Astrocyte of the spinal cord (primary cell): ENCODE measurements at places on chromosomes 16 and 17.

DNA sequence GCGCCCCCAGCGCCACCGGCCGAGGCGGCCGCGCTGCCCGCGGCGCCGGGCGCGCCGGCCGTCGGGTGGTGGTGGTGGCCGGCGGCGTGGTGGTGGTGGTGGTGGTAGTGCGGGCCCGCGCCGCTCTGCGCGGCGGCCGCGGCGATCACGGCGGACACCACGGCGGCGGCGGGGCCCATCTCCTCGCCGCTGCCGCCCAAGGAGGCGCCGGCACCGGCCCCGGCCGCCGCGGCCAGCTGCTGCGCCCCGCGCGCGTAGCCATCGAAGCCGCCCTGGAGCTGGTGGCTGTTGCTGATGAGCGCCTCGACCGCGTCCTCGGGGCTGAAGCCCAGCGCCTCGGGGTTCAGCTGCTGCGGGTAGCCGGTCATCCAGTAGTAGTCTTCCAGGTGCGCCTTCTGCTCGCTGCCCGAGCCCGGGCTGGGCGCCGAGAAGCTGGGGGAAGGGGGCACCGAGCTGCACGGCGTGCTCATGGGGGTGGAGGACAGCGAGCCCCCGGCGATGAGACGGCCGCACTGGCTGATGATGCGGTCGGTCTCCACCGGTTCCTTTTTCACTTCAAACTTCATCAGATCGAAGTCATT lies 1.2 kb downstream of the MAF start:
- DNase-seq = no peak

DNA sequence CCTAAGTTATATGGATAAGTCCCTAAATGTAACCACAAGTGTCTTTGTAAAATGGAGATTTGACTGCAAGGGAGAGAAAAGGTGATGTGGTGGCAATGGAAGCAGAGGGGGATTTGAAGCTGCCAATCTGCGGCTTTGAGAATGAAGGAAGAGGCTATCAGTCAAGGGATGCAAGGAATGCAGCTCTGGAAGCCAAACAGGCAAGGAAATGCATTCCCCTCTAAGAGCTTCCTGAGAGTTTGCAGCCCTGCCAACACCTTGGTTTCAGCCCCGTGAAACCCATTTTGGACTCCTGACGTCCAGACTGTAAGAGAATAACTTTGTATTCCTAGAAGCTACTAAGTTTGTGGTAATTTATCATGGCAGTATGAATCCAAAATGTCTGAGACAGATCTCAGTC lies 167.3 kb upstream of the MPHOSPH6 start:
- DNase-seq = no peak

DNA sequence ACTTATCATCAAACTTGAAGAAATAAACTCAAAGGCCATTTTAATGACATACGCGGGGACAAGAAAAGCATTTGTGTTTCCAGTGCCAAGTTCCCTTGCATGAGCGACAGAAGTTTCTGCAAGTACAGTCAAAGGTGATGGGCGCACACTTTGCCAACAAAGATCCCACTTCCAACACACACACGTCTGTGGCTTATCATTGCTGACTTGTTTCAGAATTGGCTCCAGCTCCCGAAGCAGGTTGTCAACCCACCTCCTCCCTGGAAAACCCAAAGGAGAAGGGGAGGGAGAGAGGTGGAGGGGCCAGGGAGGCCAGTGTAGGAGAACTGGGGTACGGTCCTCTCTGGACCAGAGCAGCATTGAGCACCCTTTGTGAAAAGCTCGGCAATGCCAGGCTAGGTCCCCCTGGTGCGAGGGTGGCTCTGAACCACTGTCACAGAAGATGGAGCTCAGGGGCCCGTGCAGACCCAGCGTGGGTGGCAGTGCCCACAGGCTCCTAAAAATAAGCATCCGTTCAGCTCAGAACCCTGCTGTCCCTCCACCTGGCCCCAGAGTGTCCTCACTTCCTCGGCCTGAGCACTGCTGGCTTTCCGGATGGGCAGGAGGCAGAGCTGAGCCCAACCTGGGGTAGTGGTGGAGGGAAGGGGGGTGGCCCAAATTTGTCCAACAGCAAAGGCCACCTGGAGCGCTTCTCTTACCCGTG lies 33.2 kb downstream of the RBFOX3 start:
- DNase-seq = no peak

GRCh38 chr17:4939546-4939795 lies 375 bp downstream of the SLC25A11 start:
- DNase-seq = no peak

DNA sequence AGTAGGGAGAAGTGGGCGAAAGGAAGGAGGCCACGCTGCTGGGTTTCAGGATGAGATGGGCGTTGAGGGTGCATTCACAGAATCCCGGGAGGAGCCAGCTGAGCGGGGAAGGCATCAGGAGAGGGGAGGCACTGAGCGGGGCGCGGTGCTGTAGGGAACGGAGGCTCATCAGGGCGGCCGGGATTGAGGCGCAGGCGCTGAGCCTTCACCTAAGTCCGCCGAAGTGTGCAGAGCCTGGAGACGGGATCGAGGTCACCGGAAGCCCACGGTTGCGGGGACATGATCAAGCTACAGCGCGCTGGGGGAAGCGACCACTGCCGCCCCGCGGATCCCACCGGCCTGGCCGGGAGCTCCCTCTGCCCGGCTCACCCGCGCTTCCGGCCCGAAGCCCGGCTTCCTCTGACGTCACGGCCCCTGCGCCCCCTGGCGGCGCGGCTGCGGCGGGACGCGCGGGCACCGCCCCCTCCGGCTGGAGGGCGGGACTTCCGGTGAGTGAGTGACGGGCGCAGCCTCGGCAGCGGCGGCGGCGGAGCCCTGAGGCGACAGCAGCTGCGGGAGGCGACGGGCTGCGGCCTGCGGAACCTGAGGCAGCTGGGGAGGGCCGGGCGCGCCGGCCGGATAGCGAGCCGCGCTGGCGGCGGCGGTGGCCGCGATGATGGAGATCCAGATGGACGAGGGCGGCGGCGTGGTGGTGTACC lies at the start of gene MAPK8IP3:
Gene MAPK8IP3, plus strand, starts transcription at position 508 of the 698 bp plus-strand sequence. Its CDS starts 145 bp downstream, at position 653.
- DNase-seq = peak; percentile 87

- no peak for DNase-seq
Observed at GRCh38 chr16:68257251-68257905, 6.9 kb upstream of the SLC7A6 start.

DNA sequence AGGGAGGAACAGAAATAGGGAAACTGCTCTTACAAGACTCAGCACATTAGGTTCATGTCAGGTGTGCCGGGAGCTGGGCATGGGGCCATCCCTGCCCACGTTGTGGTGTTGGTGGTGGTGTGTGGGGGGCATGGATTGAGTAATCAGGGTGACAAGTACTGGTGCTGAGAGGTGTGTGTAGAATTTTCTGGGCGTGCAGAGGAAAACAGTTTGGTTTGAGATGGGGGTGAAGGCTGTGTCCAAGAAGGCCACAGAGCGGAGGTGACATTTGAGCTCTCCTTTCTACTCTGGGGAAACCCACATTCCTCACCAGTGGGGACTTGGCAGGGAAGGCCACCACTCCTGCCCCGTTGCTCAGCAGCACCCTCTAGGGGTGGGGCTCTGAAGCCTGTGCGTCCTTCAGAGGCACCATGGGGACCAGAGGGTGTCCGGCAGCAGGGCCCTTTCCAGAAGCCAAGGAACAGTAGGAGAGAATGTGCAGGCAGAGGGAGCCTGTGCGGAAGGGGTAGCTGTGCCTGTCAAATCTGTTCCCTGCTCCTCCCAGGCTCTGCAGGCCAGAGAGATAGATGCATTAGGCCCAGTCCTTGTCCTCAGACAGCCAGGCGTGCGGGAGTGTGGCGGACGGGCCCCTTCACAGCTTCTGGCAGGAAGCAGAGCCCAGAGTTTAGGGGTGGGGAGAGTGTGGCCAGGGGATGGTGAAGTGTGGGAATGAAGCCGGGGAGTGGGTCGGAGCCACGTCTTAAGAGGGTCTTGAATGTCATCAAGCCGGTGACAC lies 48.7 kb upstream of the GSE1 start:
- DNase-seq = no peak

DNA sequence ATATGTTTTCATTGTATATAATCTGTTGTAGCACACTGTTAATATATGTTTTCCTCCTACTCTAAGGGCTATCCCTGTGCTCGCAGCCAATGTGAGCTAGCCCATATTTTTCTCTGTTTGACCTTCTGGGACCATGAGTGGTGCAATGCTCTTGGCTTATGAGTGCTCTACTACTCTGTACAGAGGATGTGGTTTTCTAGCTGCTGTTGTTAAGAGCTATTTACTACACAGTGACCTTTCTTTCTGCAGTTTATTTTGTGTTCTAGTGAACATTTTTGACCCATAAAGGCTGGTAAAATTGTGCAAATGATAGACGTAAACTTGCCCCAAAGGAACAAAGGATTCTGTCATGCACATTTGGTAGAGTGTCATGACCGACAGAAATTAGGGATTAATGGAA lies 84.1 kb upstream of the CPHXL start:
- no peak for DNase-seq

DNA sequence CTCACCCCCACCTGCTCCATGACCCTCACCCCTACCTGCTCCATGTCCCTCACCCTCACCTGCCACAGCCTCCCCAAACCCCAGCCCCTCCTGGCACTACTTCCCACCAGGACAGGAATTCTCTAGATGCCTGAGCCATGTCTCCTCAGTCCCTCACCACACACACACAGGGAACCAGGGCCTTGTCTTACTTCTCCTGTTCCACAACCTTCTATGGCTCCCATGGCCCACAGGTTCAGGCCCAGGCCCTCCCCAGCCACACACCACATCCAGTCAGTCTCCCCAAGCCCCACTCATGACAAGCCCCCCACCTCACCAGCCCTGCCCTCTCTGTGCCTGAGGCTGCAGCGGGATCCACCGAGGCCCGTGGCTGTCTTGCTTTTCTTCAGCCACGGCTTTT lies 3.1 kb upstream of the UBE2I start:
- DNase-seq = no peak

GRCh38 chr16:82658796-82659195 lies 32.0 kb downstream of the CDH13 start:
- no peak for DNase-seq

DNA sequence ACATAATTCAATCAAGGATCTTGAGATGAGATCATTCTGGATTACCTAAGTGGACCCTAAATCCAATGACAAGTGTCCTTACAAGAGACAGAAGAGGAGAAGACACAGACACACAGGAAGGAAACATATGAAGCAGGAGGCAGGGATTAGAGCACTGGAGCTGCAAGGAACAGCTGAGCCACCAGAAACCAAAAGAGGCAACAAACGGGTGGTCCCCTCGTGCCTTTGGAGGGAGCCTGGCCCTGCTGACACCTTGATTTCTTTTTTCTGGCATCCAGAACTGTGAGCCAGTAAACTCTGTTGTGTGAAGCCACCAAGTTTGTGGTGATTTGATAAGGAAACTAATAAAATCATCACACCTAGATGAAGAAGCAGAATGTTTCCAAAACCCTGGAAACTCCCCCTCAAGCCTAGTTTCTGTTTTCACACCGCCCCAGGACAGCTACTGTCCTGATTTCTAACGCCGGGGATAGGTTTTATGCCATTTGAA lies 115.2 kb downstream of the PITPNC1 start:
- DNase-seq = no peak

- no peak for DNase-seq
Observed at GRCh38 chr16:28196387-28196987, 15.3 kb downstream of the XPO6 start.

- no peak for DNase-seq
Observed at GRCh38 chr17:39156491-39156890, 5.1 kb upstream of the PLXDC1 start.

- DNase-seq = no peak
Observed at GRCh38 chr16:81767987-81768592, 11.0 kb upstream of the PLCG2 start.

DNA sequence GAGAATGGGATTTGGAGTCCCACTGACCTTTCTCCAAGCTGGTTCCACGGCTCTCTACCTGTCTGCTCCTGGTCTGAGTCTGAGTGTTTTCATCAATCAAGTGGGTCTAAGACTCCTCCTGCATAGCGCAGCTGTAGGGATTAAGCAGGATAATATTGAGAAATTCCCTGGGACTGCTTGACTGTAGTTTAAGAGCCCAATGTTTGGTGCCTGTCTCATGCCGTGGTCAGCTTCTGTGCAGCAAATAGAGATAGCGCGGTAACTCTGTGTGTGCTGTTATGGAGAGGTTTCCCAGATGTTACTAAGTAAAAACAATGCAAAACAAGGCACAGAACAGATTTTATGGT lies 21.4 kb downstream of the RPTOR start:
- no peak for DNase-seq

DNA sequence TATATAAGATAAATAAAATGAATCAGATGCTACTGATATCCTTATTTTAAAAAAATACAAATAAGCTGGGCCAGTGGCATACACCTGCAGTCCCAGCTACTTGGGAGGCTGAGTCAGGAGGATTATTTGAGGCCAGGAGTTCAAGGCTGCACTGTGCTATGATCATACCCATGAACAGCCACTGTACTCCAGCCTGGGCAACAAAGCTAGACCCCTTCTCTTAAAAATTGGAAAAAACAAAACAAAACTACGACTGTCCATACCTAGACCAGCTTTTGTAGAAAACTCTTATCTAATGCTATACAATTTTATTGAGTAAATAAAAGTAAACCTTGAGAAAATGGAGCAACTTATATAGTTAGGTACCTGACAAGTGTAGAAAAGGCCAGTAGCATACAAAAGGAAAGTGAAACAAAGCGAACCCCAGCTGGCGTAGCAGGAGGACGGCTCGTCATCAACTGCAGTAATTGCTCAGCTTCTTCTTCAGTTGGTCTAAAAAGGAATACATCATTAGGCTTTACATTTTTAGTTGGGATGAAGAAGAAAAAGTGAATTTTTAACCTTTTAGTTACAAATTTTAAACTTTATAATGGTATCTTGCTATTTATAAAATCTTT lies 23.6 kb downstream of the INTS2 start:
- DNase-seq = no peak

- no peak for DNase-seq
Observed at GRCh38 chr16:15605839-15606517, 37.0 kb downstream of the MARF1 start.

GRCh38 chr16:30954993-30955392 lies 2.6 kb upstream of the SETD1A start:
- DNase-seq = no peak

- DNase-seq = no peak
Observed at GRCh38 chr16:48632137-48632774, 22.3 kb upstream of the N4BP1 start.

DNA sequence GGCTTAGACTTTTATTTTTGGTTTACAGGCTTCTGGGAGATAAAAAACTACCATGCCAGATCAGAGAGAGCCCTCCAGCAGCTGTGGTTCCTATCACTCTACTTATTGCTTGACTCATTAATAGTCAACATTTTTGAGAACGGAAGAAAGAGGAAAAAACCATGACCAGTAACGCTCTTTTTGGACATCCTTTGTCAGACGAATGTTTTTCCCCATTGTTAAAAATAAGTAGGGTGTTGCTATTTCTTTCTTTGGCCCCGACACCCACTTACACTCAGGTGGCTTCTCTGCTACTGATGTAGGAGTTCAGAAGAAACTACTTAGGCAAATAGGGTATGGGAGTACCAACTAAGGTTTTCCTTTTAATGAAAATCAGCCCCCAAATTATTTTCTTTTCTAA lies 27.5 kb downstream of the TVP23A start:
- DNase-seq = no peak

DNA sequence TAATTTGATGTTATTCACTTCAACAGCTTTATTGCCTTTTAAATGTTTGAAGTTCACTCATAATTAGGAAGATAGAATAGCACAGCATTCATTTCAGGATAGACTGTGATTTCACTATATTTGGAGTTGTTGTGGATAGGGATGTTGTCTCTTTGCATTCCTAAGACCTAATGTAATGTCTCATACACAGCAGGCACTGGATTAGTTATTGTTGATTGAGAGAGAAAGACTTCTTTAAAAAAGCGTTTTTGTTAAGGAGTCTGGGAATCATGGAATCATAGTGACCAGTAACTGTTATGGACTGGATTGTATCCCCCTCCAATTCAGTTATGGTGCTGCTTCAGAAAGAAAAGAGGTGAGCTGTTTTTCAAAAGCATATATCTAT lies 122.0 kb downstream of the USP22 start:
- peak; percentile 72 for DNase-seq
